ENCODE measurements at places on chromosomes 4 and X.
A peak's percentile ranks its signal among the peaks of the same experiment; 100 is the strongest.

DNA sequence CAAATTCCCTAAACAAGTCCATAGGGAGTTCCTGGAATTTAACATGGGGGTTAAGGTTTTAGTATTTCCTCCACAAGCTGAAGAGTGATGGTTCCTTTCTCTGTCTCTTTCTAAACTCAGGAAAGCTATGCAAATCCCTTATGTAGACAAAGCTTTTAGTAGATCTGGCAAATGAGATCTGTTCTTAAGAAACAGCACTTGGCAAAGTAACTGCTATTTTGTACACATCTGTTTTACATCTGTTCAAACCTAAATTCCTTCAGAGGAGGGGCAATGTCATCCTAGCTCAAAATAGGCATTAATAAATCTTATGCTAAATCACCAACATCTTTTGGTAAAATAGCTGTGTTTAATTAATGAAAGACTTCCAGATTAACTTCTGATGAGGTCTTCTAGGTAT is 137.8 kb upstream of the TBC1D9 start:
- DNase-seq: peak; percentile 69

DNA sequence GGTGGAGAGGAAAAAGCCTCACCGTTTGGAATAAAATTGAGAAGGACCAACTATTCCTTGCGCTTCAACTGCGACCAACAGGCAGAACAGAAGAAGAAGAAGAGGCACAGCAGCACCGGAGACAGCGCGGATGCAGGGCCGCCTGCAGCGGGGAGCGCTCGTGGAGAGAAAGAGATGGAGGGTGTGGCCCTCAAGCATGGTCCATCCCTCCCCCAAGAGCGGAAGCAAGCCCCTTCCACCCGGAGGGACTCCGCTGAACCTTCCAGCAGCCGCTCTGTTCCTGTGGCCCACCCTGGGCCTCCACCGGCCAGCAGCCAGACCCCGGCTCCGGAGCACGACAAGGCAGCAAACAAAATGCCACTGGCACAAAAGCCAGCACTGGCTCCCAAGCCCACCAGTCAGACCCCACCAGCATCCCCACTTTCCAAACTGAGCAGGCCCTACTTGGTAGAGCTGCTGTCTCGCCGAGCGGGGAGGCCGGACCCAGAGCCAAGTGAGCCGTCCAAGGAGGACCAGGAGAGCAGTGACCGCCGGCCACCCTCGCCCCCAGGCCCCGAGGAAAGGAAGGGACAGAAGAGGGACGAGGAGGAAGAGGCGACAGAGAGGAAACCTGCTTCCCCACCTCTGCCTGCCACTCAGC is 71.2 kb downstream of the AASDH start:
- no peak for DNase-seq

- DNase-seq: no peak
These were observed 63.8 kb downstream of the ARFIP1 start for GRCh38 chr4:152843481-152844090.

- DNase-seq: no peak
These were observed 117.4 kb downstream of the ATRX start for GRCh38 chrX:77668391-77669237.

DNA sequence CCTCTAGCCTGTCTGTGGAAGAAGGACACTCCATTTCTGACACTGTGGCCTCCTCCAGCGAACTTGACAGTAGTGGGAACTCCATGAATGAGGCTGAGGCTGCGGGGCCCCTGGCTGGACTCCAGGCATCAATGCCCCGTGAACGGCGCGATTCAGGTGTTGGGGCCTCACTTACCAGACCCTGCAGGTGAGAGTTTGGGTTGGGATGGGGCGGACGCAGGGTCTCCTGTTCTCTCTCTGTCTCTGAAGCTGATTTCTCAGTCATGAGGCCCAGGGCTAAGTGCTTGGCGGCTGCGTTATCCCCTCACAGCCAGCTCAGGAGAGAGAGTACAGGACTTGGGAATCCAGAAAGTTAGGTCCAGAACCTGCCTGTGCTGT is 71.0 kb downstream of the STARD8 start:
- no peak for DNase-seq

DNA sequence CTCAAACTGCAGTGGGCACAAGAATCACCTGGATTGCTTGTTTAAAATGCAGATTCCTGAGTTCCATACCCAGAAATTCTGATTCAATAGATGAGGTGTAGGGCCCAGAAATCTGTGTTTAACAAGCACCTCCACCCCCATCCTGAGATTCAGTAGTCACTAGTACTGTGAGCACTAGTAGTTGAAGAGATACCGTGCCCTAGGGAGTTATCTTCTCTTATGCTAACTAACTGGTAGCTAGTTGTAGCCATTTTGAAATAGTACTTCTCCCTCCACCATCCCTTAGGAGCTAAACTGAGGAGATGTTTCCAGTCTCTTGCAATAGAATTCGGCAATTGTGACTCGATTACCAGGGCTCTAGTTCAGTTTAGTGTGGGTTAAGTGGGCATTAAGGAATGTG is 18.4 kb downstream of the KLHL34 start:
- DNase-seq: no peak

GRCh38 chr4:179325181-179325580 is 1882.9 kb upstream of the AGA start:
- no peak for DNase-seq

GRCh38 chrX:26672571-26672970 is 456.6 kb downstream of the MAGEB5 start:
- DNase-seq: no peak

DNA sequence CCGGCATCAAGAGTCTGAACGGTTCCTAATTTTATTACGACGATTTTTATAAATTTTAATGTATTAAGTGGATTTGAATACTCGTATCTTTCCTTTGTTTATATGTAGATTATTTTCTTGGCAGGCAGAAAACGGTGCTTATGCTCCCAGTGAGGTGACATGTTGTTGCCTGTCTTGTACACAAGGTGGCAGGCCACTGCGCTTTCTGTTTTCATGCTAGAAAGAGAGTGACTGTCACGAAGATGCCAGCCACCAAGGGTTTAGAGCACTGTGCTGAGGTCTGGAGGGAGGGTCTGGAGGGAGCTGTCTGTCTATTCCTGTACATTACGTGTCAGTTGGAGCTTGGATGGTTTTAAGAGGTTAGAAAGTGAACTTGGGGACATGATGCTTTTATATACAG is 87.7 kb downstream of the SHROOM2 start:
- DNase-seq: no peak

DNA sequence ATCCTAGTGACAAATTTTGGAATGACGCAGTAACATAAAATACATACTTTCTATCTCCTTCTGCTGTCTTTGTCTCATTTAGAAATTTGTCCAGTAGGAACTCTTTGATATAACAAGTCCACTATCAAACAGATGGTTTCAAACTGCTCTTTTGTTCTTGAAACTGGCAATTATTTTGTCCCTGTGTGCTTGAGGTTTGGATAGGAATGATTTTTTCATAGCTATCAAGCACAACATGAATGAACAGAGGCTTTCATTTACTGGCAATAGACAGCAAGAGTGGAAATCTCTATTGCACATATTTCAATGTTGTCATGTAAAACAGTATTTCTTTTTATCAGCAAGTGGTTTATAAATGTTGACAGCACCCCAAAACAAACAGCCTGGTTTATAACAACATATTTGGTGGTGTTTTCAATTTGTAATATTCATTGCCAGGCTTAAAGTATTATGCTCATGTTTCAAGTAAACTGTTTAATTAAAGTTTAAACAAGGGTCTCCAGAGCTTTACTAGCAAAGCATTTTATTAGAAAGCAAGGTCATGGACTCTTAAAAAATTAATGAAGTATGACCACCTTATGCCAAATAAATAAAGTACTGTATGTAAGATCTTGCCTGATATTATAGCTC is 60.0 kb downstream of the TIGD2 start:
- DNase-seq: no peak

GRCh38 chr4:119788349-119789266 is 160.0 kb upstream of the PDE5A start:
- DNase-seq: no peak

DNA sequence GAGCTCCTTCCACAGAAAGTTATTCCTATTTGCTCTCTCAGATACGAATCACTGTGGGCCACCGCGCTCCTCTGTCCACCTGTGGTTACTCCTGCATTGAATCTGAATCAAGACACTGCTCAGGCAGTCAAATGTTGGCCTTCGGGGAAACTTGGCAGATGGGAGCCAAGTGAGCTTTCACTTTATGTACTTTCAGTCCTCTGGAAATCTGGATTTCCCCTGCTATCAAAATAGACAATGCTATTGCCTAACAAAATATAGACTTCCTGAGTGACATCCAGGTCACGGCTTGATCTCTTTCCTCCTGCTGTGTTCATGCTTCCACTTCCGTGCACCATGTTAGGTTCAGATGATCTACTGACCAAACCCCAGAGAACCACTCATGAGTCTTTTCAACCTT is 43.8 kb downstream of the FHL1 start:
- no peak for DNase-seq

DNA sequence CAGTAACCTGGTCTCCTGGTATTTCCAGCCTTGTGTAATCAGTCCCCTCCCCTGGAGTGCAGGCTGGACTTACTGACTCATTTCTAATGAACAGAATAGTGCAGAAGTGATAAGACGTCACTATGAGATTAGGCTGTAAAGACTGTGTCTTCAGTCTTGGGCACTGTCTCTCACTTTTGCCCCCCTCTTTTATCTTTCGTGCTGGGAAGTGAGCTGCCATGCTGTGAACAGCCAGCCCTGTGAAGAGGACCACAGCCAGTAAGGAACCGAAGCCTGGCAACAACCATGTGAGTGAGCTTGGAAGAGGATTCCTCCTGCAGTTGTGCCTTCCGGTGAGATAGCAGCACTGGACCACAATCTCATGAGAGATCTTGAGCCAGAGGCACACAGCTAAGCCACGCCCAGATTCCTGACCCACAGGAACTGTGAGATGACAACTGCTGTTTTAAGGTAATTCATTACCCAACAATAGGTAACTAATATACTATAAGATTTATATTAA is 67.5 kb upstream of the GPR34 start:
- no peak for DNase-seq

GRCh38 chr4:33485111-33485510 is 2759.2 kb downstream of the ARAP2 start:
- DNase-seq: no peak

DNA sequence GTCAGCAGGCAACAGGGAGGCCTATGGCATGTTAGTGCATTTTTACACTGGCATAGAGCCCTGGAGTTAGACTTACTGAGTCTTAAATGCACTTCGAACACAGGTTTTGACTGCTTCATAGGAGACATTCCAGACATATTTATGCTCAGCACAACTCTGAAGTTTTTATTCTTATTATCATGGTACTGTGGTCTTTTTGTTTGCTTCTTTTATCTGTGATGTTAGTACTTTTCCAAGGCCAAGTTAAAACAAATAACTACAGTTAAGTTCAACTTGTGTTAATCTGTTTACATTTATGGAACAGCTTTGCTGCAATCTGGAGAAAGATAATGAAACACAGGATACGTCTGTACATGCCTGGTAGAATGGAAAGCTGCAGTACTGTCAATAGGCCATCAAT is 76.5 kb downstream of the COL4A5 start:
- DNase-seq: no peak

DNA sequence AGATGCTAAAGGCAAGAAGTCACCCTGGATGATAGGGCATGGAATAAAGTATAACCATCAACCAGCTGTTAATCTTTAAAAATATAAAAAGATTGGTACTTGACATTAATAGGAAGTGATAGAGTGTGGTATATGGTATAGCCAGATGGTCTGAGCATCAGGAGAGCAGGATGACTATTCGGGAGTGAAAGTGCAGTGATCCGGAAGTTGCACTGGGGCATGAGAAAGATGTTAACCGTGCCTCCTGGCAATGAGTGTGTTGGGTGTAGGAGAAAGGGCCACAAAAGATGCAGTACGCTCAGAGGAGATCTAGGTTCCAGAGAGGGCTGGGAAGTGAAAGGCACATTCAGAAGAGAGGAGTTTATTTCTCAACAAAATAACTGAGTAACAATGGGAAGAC is 65.0 kb downstream of the TSPAN7 start:
- no peak for DNase-seq

- DNase-seq: peak; percentile 3
These were observed at the start of gene RAB39B for GRCh38 chrX:155263854-155264628. TSS of gene RAB39B (minus strand) at chrX:155264491. CDS start at chrX:155264288, 203 bp downstream.

DNA sequence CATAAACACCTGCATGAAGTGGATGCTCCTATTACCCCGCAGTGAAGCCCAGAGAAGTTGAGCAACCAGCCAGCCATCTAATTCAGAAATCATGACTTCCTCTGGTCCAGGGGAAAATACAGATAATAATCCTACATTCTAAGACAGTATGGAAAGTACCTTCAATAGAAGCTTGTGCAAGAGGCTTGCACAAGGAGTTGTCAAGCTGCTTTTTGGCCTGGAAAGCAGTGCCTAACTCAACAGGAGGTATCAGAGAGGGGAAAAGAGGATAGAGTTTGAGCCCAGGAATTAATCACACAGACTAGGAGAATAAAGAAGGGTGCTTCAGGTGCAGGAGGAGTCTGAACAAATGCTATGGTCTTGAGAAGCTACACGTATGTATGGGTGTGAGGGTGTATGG is 26.7 kb downstream of the TMEM192 start:
- DNase-seq: no peak

DNA sequence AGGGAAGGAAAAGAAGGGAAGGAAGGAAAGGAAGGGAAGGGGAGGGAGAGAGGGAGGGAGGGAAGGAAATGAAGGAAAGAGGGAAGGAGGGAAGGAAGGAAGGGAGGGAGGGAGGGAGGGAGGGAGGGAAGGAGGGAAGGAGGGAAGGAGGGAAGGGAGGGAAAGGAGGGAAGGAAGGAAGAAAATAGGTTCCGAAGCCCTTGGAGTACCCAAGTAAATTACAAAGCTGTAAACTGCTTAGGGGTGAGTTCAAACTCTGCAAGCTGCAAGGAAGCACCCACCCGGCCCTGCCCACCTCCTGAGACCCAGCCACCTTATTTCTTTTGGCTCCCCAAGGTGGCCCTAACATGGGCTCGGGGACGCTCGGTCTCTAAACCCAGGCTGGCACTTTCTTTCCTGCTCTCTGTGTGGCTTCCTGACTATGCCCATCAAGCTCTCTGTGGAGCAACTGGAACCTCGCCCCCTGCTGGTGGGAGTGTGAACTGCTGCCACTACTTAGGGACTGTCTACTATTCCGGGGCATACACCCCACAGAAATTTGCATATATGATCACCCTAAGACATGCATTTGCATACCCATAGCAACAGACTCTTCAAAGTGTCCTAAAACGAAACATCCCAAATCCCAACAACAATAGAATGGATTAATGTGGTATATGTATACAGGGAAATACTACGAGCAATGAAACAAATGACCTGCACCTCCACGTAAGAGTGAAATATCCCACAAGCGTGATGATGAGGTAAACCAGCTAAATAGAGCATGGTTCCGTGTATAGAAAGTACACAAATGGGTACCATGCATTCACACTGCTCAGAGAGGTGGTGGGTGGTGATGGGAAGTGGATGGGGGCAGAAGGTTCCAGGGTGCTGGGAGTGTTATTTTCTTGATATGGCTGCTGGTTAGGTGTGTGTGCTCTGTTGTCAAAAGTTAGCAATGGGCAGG is 151.7 kb upstream of the TBL1X start:
- DNase-seq: no peak

- no peak for DNase-seq
These were observed 333.9 kb downstream of the INPP4B start for GRCh38 chr4:142512161-142512560.

DNA sequence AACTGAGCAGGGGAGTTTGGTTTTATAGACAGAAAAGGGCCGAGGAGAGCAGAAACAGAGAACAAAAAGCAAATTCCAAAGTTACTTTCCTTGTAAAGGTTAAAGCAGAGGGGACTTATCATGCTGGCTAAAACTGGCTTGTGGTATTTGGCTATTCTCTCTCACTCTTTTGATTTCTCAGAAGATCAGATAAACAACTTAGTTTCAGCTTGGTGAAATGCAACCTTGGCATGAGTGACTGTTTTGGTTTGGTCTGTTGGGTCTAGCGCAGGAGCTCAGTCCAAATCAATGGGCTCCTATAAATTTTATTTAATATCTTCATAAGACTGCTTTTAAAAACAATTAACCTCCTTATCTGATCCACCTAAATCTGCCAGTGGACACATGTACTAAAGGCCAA is 47.3 kb upstream of the KIAA1210 start:
- DNase-seq: no peak

Measured in AG09309 (cell line).